ENCODE measurements at places on chromosomes 6 and 20. TPM values are rescaled to one million over a fixed set of nuclear protein-coding genes. Genes with fewer than 3 reads are reported as not detected.

CYP24A1 gene
- total RNA-seq: 1.9 TPM

PTK6 gene
- total RNA-seq: 31.1 TPM

CALHM4 gene
- total RNA-seq: not detected

VSX1 gene
- not detected for total RNA-seq

PRDM13 gene
- not detected for total RNA-seq

CRISP2 gene
- total RNA-seq: not detected

MYCT1 gene
- not detected for total RNA-seq

DNA sequence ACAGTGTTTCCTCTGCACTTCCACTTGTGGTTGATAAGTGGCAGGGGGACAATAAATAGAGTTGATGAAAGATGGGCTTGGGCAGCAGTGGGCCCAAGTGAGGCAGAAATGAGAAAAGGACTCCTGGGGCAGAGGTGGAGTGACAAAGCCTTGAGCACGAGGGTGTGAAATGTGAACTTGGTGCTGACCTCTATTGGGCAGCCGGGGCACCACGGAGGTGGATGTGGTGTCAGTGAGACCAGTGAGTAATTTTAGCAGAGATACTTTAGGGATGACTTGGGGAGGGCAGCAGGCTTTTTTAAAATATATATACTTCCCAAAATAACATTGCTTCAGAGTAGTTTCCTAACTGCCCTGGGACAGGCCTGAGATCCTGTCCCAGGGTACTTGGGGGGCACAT lies 30.6 kb upstream of the MYLK2 start:
- DNase-seq: no peak

DNA sequence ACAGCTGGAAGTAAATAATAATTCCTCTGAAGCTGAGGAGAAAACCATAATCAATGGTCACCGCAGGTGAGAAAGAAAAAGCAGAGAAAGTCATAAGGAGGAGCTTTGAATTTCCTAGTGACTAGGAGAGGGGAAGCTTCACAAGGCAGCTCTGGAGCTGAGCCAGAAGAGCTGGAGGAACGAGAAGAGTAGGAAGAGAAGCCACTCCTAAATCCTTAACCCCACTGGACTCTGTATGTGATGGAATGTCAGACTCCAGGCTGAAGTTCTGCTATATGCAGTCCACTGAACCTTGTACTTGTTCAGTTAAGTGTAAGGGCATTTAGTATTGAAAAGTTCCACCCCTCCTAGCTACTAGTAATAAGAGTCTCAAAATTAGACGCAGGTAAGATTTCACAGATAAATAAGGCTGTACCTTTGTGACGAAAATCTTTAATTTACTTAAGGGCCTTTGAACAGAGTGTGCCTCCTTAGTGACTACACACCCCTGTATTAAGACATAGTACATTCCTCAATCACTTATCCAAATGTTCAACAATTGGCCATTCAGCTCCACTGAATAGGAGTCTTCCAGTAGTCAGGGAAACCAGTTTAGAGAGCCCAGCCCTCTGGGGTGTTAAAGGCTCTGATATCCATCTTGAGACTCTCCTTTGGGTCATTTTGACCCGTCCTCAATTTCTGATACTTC lies 71.4 kb upstream of the UFL1 start:
- no peak for DNase-seq

DNA sequence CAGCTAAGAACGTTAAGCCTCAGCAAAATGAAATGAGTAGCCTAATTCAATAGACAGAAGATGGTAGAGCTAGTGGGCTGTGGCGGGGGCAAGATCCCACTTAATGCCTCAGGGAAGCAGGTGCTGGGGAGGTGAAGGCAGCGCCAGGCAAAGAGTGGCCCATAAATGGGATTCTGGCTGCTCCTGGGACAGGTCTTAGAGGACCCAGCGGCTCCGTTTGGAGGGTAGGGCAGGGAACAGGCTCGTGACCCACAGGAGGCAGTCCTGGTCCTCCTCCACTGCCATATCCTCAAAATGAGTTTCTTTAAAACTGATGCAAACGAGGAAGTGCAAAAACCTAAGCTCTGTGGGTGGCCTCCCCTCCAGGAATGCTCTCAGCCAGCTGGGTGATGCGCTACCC lies 32.7 kb downstream of the SAYSD1 start:
- no peak for DNase-seq

DNA sequence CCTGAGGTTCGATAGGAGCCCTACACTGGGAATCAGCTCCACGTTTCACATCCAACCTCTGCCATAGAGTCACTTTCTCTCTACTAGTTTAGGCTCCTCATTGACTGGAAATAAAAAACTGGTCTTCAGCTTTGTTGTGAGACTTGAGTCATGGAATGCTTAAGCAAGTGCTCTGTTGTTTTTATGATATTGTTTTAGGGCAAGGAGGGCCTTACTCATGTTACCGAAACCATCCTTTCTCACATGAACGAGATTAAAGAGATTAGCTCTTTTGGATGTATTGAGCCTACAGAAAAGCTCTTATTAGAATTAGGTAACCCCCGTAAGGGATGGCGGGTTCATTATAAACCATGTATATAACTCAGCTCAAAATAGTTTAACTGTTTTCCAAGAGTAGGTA lies 6.9 kb upstream of the MOCS1 start:
- no peak for DNase-seq

DNA sequence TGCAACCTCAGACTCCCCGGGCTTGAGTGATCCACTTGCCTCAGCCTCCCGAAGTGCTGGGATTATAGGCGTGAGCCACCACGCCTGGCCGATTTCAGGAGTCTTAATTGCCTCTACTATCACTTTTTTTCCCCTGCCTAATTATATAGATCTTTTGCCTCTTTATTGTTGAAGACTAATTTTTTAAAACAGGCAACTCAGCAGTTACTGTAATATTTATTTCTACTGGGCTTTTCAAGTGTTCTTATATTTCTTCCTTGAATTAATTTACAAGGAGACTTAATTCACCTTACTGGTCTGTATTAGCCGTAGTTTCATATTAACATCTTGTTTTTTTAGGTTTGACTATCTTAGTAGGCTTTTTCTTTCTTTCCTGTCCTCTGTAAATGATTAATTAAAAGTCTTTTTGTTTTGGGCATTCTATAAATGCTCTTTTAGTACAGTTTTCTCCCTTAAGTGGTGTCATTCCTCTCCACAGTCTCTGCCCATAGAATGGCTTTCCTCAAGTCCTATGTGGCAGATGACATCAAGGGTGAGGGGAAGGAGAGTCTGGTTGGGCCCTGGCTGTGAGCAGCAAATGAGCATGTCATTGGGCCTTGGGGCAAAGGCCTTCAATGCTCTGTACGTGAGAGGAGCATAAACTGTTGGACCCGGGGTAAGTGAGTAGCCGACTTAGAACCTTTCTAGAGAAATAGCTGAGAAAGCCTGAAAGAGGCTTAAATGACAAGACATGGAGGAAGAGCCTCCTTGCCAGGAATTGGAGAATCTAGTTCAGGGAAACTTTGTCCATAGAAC lies 36.0 kb downstream of the ANKS1A start:
- no peak for DNase-seq

DNA sequence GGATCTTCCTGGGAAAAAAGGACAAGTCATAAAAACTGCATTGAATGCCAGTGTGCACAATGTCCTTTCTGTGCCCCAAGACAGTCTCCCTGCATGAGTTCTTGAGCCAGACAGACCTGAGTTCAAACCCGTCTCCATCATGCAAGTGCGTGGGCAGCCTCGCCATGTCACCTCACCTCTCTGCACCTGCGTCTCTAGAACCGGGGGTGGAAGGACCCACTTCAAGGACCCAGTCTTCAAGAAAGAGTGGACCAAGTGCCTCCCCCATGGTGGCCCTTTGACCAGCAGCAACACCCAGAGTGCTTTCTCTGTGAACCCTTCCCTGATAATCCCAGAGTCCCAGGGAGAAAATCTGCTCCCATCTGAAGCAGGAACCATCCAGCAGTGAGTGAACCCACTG lies 23.5 kb upstream of the ANGPT4 start:
- DNase-seq: no peak

GRCh38 chr6:7324520-7324919 lies 11.5 kb upstream of the SSR1 start:
- no peak for DNase-seq

DNA sequence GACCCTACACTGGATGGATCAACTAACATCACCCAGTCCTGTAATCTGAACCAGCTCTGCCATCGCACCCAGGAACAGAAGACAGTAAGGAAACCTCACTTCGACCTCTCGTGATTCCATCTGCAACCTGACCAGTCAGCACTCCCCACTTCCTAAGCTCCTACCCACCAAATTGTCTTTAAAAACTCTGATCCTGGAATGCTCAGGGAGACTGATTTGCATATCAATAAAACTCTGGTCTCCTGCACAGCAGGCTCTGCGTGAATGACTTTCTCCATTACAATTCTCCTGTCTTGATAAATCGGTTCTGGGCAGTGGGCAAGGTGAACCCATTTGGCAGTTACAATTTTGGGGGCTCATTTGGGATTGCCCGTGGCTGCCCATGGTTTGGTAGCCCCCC lies 18.3 kb upstream of the AGPAT4 start:
- no peak for DNase-seq

- DNase-seq: no peak
Measured at GRCh38 chr6:12749531-12750379, 33.2 kb downstream of the PHACTR1 start.

DNA sequence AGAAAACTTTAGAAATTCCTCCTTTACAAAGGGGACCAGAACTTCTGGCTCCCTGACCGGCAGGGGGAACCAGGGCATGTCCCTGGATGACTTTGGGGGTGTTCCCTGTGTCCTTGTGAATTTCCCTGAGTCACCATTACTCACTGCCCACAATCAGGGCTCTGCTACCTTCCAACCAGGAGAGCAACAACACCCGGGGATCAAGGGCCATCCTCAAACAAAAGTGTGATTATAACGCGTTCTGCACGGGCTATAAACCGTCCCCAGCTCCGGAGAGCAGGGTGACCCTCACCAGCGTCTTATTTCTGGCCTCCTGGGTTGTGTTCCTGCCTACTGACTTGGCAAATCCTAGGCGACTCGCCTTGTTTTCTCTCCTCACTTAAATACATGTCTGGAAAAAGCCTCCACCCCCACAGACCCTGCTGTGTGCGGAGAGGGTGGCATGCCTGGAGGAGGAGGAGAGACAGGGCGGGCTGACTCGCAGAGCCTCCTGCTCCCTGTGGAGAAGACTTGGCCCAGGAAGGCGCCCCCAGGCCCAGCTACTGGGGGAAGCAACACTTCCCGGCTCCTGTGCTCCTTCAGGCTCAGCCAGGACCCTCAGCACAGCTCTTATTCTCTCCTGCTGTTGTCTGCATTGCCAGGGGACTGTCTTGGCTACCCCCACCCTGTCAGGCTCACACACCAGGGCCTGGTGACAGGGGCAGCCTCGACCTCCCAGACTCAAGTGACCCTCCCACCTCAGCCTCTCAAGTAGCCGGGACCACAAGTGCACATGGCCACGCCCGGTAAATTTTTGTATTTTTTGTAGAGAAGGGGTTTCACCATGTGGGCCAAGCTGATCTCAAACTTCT lies 54.1 kb downstream of the FGD2 start:
- peak; percentile 91 for DNase-seq

DNA sequence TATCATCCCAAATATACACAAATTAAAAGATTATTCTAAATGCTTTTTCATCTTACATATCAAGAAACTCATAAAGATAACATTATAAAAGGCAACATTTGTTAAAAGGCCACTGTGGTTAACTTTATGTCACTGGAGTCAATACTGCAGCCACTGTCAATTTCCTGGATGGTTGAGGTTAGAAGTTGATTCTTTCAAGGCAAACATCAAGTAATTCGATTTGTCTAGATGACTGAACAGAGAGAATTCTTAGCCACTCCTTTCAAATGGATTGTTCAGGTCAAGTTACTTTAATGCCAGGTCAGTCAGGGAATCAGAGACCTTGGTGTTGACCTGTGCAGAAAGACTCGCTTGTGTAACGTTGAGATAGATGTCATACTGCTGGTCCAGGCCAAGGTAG lies 44.4 kb upstream of the SIM1 start:
- no peak for DNase-seq

DNA sequence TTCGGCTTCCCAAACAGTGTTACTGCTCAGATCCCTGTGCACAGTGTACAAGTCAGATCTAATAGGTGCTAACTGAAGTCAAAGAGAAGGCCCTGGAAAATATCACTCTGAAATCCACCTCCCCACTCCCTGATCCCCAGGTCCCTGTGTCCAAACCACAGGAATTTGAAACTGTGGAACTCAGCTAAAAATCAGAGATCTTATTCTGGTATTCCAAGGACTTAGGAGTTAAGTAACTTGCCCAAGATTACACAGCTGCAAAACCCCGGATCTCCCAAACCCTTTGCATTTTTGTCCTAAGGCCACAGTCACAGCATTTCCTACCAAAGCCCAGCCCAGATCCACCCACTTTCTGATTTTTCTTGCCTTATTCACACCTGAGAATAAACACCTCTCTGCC lies 32.3 kb upstream of the SLC23A2 start:
- no peak for DNase-seq

GRCh38 chr6:45487645-45488044 lies 109.9 kb upstream of the SUPT3H start:
- DNase-seq: no peak

- DNase-seq: peak; percentile 51
Measured at GRCh38 chr20:17856024-17856564, 112.5 kb downstream of the SNX5 start.

GRCh38 chr20:36744764-36745191 lies 1.1 kb downstream of the NDRG3 start:
- no peak for DNase-seq

- no peak for DNase-seq
Measured at GRCh38 chr6:76264468-76264867, 192.0 kb upstream of the IMPG1 start.

DNA sequence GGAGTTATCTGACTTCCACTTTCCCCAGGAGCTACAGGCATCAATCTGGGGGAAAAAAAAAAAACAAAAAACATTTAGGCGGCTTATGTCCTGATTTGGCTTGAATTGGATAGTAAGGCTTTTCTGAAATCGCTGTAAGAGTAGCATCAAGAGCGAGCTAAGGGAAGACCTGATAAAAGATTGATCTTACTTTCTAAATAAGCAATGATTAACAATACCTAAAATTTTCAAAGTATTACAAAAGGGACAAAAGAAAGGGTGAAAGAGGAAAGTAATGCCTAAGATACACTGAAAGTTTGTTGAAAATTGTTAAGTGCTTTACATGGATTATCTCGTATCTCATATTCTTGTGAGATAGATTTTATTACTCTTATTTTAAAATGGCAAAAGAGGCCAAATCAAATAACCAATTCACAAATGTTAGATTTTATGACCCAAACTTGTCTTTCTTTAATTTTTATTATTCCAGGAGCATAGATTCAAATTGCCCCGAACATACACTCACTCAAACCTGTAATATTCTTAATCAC lies 106.4 kb upstream of the PRSS16 start:
- no peak for DNase-seq

GRCh38 chr6:37256692-37257319 lies 766 bp upstream of the TBC1D22B start:
- no peak for DNase-seq

GRCh38 chr6:161351858-161352257 lies 78.0 kb upstream of the AGPAT4 start:
- no peak for DNase-seq

- DNase-seq: no peak
Measured at GRCh38 chr20:34283844-34284243, 19.3 kb downstream of the AHCY start.

GRCh38 chr6:52499681-52500236 lies 77.1 kb downstream of the TRAM2 start:
- DNase-seq: no peak

- DNase-seq: peak; percentile 19
Measured at GRCh38 chr6:116682334-116682712, 1.3 kb downstream of the KPNA5 start.

- DNase-seq: no peak
Measured at GRCh38 chr6:134278000-134278399, 39.9 kb downstream of the SGK1 start.
